Breast epithelium (tissue), 4 donors: ENCODE measurements at places on chromosomes 3 and 15.
A peak's percentile ranks its signal among the peaks of the same experiment; 100 is the strongest.

GRCh38 chr3:3798631-3799113 lies 559 bp upstream of the LRRN1 start:
- peak; percentile 49 for DNase-seq

- no peak for DNase-seq
These were observed 5.3 kb upstream of the TXNRD3 start for GRCh38 chr3:126659915-126660886.

DNA sequence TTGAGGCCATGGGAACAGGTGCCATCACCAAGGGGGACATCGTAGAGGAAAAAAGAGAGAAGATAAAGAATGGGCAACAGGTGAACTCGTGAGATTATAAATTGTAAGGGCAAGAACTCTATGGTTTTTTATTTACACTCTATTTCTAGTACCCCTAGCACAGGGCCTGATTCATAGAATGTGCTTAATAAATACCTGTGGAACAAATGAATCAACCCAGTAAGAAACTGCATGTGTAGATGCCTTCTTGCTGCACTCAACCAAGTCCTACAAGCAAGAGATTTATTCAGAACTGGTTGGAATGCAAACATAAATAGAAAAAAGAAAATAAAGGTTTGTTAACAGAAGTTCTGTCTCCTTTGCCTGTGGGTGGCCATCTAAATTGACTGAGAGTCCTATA lies 18.7 kb upstream of the KPNA1 start:
- DNase-seq, result no peak

DNA sequence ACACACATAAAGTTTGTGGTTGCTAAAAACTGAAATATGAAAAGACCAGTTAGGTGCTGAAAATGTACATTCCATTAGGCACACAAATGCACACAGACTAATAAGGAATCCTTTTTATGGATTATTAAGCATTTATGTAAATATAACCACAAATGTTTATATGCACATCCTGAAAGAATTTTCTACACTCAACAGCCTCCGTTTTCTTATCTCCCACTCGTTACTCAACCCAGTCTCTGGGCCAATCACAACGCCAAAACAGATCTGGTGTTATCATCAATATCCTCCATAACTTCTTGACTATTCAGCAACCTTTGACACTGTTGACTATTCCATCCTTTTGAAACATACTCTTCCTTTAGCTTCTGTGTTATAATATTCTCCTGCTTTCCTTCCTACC lies 136.4 kb downstream of the ATP8B4 start:
- DNase-seq, result no peak

DNA sequence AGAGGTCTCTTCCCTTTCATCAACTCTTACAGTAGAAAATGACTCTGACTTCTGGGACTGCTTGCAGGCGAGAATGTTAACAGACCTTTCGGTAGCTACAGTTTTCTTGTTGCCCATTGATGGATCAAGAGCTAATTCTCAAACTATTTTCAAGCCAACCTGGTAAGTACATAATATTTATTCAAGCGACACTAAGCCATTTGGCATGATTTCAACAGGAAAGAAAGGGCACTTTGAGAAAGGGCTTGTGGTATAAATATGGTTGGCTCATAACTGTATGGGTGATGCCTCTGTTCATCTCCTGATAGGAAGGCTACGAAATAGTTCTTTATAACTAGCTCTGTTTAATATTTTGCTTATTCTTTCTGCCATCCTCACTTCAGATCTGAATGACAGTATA lies 196.2 kb upstream of the CNTN4 start:
- no peak for DNase-seq

DNA sequence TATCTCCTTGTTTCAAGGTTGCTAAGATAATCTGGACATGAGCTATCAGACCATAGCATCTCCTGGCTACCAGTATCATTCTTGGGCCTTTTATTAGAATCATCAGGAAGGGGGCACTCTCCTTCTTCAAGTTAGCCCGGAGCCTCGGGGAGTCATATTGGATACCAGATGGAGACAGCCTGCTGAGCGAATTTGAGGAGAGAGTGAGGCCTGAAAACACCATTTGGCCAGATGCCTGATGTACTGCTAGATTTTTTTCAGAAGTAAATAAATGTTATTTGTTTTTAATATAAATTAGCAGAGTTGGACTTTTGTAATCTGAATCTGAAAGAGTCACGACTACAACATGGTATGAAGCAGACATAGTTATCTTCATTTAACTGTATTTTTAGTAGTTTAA lies 848.6 kb downstream of the IGSF11 start:
- no peak for DNase-seq

GRCh38 chr3:37491343-37491742 lies 317.0 kb upstream of the LRRFIP2 start:
- no peak for DNase-seq

GRCh38 chr15:40452296-40453090 lies 11.7 kb downstream of the BAHD1 start:
- DNase-seq, result no peak

GRCh38 chr15:101083336-101084045 lies 164.3 kb downstream of the LRRK1 start:
- no peak for DNase-seq

DNA sequence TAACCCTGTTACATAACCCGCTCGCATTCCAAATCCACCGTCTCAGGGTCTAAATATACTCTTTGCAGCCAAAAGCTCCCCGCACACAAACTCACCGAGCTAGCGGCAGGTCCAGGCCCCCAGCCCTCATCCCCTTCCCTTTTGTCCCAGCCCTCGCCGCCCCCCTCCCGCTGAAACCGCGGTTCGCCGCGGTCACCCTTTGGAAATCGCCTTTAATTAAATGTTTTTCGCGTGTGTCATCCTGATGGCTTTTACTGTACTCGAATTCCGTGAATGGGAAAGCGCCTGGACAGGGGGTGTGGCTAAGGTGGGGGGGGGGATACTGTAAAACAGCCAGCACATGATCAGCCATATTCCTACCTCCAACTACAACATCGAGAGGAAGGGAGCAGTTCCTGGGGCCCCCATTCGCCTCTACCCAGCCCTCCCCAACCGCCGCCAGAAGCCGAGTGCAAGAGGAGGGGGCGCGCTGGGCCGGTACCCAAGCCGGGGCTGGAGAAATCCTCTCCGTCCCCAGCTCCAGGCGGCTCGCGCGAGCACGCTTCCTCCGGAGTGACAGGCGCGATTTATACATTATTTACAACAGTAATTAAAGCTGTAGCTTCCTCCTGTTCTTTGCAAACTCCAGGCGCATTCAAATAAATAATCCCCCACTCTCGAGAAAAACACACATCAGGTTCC lies 1.7 kb downstream of the RORA start:
- peak; percentile 25 for DNase-seq

DNA sequence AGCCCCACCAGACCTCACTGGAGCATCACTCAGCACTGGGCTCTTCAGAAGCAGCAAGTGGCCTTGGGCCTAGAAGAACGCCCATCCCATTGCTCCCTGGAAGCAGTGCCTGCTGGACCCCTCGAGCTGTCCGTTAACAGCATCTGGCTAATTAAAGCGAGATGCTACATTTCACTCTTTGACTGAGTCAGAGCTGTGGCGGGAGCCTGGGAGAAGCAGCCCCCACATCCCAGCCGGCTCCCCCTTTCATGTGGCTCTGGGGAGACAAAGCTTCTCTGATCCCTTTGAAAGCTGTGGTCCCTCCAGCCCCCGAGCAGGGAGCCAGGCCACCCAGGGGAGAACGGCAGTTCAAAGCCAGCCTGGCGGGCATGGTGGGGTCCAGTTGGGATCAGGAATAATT lies 103.7 kb downstream of the MEGF11 start:
- no peak for DNase-seq

DNA sequence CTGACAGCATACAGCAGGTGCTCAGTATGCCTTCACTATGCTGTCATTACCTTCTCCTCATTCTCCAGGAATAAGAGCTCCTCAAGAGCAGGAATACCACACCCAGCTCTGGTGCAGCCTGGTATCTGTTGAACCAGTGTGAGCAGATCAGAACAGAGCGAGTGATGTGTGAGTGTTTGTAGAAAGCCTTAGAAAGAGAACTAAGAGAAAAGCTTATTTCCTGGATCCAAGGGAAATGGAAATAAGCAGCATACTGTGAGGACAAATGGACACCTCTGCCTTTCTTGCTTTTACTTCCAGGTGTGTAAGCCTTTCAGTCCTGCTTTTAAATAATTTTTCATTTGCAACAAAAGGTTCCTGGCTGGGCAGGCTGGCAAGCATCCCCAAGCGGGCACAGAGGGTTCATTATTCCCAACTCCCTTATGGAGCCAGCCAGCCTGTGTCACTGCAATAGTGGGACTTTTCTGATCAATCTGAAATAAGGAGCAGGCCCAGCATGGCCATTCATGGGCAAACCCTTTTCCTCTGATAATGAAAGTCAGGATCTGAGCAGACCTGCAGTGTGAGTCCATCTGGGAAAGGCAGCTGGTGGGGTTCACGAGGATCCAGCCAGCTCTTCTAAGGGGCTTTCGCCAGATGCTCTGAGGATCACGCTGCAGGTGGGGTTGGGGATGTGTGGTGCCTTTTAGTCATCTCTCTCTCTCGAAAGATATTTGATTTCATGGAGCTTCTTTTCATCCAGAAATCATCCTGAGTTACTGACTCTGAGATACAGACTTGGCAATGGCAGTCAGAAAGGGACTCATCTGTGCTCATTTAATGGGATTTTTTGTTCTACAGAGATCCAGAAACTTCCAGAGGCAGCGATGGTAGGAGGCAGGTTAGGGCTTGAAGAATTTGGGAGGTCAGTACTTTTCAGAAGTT lies 594.9 kb upstream of the CFAP20DC start:
- no peak for DNase-seq

GRCh38 chr15:34969340-34970097 lies at the start of gene AQR:
Gene AQR (minus strand): TSS chr15:34969742. CDS start chr15:34969613, 129 bp downstream.
- DNase-seq, result peak; percentile 90

GRCh38 chr15:45373976-45374375 lies 4.4 kb downstream of the GATM start:
- DNase-seq, result no peak

GRCh38 chr3:138890555-138891187 lies 55.9 kb upstream of the PIK3CB start:
- no peak for DNase-seq

DNA sequence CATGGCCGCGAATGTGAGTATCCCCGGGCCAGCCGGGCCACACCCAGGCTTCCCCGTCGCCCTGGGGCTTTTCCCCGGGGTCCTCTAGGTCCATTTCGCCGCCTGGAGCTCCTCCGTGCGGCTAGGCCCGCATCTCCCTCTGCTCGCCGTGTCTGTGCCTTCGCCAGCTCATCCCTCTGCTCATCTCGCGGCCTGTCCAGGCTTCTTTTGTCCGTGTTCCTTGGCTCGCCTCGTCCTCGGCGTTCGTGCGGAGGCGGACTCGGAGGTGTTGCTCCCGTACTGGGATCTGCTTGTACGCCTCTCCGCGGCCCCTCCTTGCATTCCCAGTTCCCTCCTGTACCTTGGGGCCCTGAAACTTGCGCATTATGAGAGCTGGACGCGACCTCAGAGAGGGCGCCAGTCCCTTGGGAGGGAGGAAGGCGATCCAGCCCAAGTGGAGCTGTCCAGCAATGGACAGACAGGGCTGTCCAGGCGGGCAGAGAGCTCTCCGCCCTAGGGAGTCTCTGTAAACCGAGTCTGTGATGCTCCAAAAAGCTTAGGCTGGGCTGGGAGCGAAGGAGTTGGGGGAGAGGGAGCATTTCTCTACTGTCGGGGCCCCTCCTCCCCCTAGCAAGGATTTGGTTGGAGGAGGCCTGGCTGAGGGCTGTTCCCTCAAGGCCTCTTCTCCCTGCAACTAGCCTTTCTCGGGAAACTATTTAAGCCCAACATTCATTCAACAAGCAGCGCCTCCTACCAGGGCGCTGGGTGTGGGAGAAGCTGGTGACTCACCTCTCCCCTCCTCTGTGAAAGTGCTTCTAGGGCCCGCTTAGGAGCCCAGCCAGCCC lies 553 bp downstream of the TMEM43 start:
- peak; percentile 48 for DNase-seq

GRCh38 chr3:78183906-78184599 lies 1144.2 kb downstream of the ROBO2 start:
- DNase-seq, result no peak

DNA sequence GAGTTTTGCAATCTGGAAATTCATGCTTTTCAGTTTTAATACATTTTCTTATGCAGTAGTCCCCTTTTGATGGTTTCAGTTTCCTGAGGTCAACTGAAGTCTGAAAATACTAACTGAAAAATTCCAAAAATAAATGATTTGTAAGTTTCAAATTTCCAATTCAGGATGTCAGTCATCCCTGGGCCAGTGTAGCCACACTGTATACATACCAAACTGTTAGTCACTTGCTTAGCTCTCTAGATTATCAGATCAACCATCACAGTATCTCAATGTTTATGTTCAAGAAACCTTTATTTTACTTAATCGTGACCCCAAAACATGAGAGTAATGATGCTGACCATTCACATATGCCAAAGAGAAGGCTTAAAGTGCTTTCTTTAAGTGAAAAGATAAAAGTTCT lies 715.5 kb downstream of the GBE1 start:
- no peak for DNase-seq

- peak; percentile 48 for DNase-seq
These were observed 142.7 kb downstream of the ALDH1A2 start for GRCh38 chr15:57922776-57923175.

GRCh38 chr3:194086388-194087075 lies 49.4 kb upstream of the HES1 start:
- DNase-seq, result no peak

- DNase-seq, result no peak
These were observed 98.7 kb downstream of the SMAD6 start for GRCh38 chr15:66800584-66801235.

DNA sequence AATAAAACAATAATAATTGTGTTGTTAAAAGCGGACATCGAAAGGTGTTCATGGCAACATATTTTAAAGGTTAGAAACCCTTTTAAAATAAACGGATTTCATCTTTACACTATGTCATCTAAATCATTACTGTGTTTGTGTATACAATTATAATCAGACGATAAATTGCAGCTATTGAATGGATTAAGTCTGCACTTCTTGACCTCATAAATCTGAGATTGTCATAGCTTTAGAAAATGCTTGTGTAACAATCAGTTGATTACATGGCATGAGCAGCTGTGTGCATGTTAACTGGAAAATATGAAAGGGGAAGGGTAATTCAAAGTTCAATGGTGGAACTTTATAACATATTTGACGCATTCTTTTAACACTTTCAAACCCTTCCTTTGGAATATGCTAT lies 152.4 kb upstream of the MDFIC2 start:
- no peak for DNase-seq

GRCh38 chr3:12040902-12041301 lies 36.7 kb downstream of the SYN2 start:
- DNase-seq, result no peak

DNA sequence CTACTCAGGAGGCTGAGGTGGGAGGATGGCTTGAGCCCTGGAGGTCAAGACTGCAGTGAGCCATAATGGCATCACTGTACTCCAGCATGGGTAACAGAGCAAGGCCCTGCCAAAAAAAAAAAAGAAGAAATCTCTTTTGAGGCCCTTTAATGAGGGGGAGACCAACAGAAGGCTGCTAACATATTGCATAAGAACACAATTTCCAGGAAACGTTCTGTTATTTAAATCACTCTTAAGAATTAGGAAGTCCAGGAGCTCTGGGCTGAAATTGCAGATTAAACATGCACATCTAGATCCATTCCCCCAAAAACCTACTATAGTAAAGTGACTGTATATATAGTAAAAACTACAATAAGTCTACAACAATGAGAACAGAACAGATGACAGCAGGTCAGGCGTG lies 16.1 kb upstream of the BLM start:
- no peak for DNase-seq
